ENCODE measurements at places on chromosomes 3 and 15.

DNA sequence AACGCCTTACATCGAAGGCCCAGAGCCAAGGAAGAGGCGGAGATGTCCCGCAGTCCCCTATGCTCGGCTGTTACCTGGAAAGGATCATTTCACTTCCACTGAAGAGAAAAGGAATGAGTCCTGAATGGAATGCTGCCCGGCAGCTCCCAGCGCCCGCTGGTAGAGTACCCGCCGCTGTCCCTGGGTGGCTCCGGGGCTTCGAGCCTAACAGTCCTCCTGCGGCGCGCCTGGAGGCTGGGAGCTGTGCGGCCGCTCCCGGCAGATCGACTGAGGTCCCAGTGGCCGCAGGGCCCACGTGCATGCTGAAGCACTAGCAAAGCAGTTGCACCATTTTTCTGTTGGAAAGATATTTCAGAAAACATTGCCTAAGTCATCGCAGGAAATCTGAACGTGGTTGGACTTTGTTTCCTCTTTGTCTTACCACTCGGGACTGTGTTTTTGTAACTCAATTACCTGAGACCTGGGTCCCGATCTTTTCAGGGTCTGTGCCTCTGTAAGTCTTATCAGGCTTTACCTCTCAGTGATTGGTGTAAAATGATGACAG lies 984 bp downstream of the RNU6-1 start:
- DNase-seq: no peak

DNA sequence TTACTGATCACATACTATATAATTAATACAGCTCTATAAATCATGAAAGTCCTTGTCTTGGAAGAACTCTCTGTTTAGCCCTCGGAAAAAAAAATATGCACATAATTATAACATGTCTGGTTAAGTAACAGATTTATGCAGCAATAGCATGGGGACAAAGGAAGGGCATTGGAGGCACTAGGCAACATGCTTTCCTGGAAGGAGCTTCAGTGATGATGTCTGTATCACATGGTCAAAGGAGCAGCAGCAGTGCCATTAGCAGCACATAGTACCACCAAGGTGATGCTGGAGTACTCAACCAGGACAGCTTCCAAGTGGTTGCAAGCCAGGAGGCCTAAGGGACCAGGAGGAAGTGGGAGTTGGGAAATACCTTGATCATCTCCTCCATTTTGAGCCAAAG lies 36.3 kb upstream of the PHLDB2 start:
- no peak for DNase-seq

GRCh38 chr3:29409409-29409808 lies 128.5 kb downstream of the RBMS3 start:
- DNase-seq: no peak

GRCh38 chr15:64905119-64905831 lies 6.4 kb upstream of the ANKDD1A start:
- DNase-seq: no peak

DNA sequence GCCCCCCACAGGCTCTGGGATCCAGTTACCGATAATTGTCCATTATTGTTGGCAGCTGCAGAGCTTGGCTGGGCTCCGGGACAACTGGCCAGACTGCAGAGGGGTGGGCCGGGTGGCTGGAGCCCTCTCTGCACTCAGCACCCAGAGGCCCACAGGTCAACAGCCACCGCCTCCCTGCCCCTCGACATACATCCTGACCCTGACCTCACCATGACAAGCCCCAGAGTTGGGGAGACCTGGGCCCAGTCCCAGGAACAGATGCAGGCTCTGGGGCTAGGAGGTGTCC lies 22.4 kb downstream of the PTH1R start:
- no peak for DNase-seq

Data from cerebellar nuclear complex (tissue), 1 donor.